ENCODE measurements at places on chromosomes 1 and 21.

GRCh38 chr1:36885540-36886357, 148.6 kb downstream of the GRIK3 start:
- no peaks in the 10 kb centered on the region for H3K36me3 ChIP-seq
- no peak overlapping the region for H3K27ac ChIP-seq
- H3K27me3 ChIP-seq: no peaks in the 10 kb centered on the region
- no peak overlapping the region for H3K4me3 ChIP-seq
- no peaks in the 10 kb centered on the region for H3K4me1 ChIP-seq

GRCh38 chr1:215517441-215517891, 49.6 kb upstream of the KCTD3 start:
- H3K4me1 ChIP-seq: no peaks in the 10 kb centered on the region
- H3K4me3 ChIP-seq: no peak overlapping the region
- peak overlapping the region; percentile 31 for H3K27ac ChIP-seq
- no peaks in the 10 kb centered on the region for H3K36me3 ChIP-seq
- no peaks in the 10 kb centered on the region for H3K27me3 ChIP-seq
- no peak for DNase-seq

- H3K27ac ChIP-seq: no peak overlapping the region
- H3K4me1 ChIP-seq: no peaks in the 10 kb centered on the region
- no peaks in the 10 kb centered on the region for H3K27me3 ChIP-seq
- peak; percentile 80 for DNase-seq
- no peaks in the 10 kb centered on the region for H3K36me3 ChIP-seq
- H3K4me3 ChIP-seq: no peak overlapping the region
Observed at GRCh38 chr1:8314346-8315280, 3.3 kb upstream of the SLC45A1 start.

- DNase-seq: no peak
- H3K27ac ChIP-seq: no peak overlapping the region
- peaks cover 6% of the 10 kb centered on the region for H3K4me1 ChIP-seq
- no peaks in the 10 kb centered on the region for H3K27me3 ChIP-seq
- no peak overlapping the region for H3K4me3 ChIP-seq
- no peaks in the 10 kb centered on the region for H3K36me3 ChIP-seq
Observed at GRCh38 chr1:98078596-98078995, 157.8 kb upstream of the DPYD start.

DNA sequence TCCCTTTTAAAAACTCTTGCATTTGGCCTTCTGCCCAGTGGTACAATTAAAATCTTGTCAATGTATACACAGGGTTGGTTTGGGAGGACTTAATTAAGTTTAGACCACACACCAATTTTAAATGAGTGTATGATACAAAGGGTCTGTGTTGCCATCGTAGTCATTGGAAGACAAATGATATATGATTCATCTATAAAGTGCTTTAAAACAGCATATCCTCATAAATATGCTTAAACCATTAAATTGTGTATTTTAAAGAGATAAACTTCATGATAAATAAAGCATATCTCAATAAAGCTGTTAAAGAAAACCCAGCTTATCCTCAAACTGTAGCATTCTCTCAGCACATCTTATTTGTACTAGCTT, 69.5 kb downstream of the LUZP1 start:
- H3K36me3 ChIP-seq: peaks cover 41% of the 10 kb centered on the region
- H3K4me1 ChIP-seq: peaks cover 48% of the 10 kb centered on the region
- H3K27ac ChIP-seq: peak overlapping the region; percentile 96
- no peaks in the 10 kb centered on the region for H3K27me3 ChIP-seq
- no peak for DNase-seq

- peaks cover 71% of the 10 kb centered on the region for H3K36me3 ChIP-seq
- no peak overlapping the region for H3K4me3 ChIP-seq
- no peak for DNase-seq
- no peaks in the 10 kb centered on the region for H3K27me3 ChIP-seq
- peaks cover 5% of the 10 kb centered on the region for H3K4me1 ChIP-seq
Observed at GRCh38 chr1:43418858-43419257, 29.2 kb downstream of the SZT2 start.

DNA sequence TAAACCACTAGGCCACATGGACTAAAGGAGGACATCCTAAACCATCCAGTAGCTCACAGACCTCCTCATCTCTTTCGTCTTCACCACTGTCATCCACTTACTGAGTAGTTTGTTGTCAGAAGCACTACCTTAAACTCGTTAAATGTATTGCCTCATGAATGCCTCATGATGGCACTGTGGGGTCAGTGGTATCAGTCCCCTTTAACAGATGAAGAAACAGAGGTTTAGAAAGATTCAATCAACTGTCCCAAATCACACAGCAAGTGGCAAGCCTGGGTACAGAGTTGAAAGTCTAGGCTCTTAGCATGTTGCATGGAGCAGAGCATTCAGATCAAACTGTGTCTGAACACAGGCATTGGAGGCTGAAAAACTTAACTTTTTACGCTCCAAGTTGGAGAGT, 183.6 kb upstream of the KIAA0040 start:
- H3K4me3 ChIP-seq: no peak overlapping the region
- no peak overlapping the region for H3K27ac ChIP-seq
- no peaks in the 10 kb centered on the region for H3K4me1 ChIP-seq
- H3K27me3 ChIP-seq: no peaks in the 10 kb centered on the region

- no peak overlapping the region for H3K4me3 ChIP-seq
- H3K27ac ChIP-seq: no peak overlapping the region
- no peaks in the 10 kb centered on the region for H3K4me1 ChIP-seq
- peaks cover 13% of the 10 kb centered on the region for H3K36me3 ChIP-seq
Observed at GRCh38 chr1:223802032-223802431, 43.7 kb downstream of the TP53BP2 start.

GRCh38 chr1:184973272-184974055, 844 bp downstream of the NIBAN1 start:
- DNase-seq: no peak
- peaks cover 11% of the 10 kb centered on the region for H3K4me1 ChIP-seq
- H3K27me3 ChIP-seq: no peaks in the 10 kb centered on the region
- no peak overlapping the region for H3K27ac ChIP-seq
- peak overlapping the region; percentile 51 for H3K4me3 ChIP-seq

- H3K36me3 ChIP-seq: no peaks in the 10 kb centered on the region
- DNase-seq: no peak
- no peak overlapping the region for H3K27ac ChIP-seq
- H3K4me3 ChIP-seq: no peak overlapping the region
Observed at GRCh38 chr1:76824106-76824505, 43.2 kb upstream of the ST6GALNAC5 start.

DNA sequence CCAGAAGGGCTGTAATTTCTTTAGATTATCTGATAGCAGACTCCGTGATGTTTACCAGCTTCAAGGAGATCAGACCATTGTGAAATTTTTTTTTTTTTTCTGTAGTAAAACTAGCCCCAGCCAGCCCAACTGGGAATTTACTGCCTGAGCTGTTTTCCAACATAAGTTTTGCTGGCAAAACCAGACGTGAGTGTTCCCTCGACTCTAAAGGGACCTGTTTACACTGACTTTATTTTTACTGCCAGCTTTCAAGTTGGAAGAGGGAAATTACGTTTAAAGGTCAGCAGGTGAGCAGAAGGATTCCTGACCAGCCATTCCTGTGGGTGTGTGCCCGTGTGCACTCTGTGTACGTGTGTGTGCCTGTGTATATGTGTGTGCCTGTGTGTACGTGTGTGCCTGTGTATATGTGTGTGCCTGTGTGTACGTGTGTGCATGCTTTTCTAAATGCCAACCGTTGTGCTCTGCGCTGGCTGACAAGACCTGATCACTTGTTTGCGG, 374 bp downstream of the MAB21L3 start:
- H3K36me3 ChIP-seq: no peaks in the 10 kb centered on the region
- no peak for DNase-seq
- no peak overlapping the region for H3K4me3 ChIP-seq
- no peaks in the 10 kb centered on the region for H3K27me3 ChIP-seq

DNA sequence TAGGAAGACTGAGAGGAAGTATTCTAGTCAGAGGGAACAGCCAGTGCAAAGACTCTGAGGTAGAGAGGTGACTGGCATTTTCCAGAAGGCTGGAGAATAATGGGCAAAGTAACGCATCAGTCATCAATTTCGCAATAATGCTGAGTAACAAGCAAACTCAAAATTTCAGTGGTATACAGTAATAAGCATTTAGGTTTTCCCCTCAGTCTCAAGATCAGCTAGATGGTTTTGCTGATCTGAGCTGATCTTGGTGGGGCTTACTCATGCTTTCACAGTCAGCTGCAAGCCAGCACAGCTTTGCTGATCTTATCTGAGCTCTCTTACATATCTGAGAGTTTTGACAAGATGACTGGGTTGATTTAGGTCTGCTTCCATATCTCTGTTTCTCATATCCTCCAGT, 108.7 kb downstream of the TSEN15 start:
- no peak overlapping the region for H3K4me3 ChIP-seq
- no peaks in the 10 kb centered on the region for H3K4me1 ChIP-seq
- no peak for DNase-seq
- H3K27me3 ChIP-seq: no peaks in the 10 kb centered on the region
- H3K36me3 ChIP-seq: no peaks in the 10 kb centered on the region

All from RWPE2 (cell line).